ENCODE measurements at places on chromosomes 11 and 22.

GRCh38 chr22:39255449-39256185 lies 10.8 kb upstream of the PDGFB start:
- DNase-seq: no peak

DNA sequence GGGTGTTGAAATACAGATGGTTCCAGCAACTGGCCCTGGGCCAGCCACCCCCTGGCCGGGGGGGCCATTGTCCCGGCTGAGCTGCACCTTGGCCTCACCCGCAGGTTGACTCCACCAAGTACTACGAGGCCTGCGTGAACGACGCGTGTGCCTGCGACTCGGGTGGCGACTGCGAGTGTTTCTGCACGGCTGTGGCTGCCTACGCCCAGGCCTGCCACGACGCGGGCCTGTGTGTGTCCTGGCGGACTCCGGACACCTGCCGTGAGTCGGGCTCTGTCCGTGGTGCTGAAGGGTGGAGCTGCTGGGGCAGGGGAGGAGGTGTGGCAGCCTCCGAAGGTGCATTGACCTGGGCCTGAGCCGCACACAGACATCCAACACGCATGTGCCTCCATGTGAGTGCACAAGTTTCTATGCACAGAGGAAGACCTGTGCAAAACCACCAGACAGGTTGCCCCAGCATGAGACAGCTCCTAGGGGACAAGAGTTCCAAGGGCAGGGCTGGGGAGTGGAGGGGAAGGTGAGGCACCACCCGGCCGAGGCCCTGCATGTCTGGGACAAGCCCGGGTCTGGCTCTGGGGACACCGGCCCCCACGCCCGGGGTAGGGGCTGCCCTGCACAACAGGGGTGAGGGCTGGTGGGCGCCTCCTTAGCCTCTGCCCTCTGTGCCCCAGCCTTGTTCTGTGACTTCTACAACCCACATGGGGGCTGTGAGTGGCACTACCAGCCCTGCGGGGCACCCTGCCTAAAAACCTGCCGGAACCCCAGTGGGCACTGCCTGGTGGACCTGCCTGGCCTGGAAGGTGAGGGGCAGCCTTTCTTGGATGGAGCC lies 16.1 kb downstream of the MUC5B start:
- DNase-seq: no peak

- DNase-seq: no peak
These were observed 18.6 kb downstream of the GRAMD4 start for GRCh38 chr22:46638601-46639431.

DNA sequence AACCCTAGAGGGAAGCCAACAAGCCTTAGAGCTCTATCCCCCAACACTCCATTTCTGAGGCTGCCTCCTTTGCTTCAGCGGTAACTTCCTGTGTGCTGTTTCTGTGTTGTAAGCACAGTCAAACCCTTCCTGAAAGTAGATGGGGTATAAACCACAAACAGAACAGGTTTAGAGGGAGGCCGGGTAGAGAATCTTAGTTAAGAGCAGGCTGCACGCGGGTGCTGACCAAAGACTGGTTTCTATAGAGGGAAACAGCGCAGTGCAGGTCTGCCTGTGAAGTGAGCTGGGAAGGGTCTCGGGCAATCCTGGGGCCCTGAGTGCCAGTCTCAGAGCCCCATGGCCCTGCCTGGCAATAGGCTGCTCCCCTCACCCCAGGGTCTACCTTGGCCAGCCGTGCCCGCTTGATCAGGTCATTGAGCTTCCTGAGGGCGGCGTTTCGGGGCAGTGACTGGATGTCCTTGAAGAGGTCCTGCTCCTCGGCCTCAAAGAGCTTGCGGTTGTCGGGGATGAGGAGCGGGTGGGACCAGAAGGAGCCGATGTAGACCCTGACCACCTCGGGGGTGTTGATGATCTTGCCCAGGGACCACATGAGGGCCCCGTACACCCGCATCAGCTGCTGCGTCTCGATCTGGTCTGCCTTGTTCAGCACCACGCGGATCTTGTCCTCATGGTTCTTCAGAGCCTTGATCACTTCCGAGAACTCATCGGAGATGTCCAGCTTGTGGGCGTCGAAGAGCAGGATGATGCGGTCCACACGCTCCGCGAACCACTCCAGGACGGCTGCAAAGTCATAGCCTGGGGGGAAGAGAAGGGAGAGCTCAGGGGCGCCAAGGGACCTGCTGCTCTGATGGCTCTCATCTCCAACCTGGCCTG lies 15.3 kb upstream of the CDC42BPG start:
- no peak for DNase-seq

GRCh38 chr11:124707829-124708228 lies 31.9 kb upstream of the NRGN start:
- no peak for DNase-seq

GRCh38 chr11:36141196-36141953 lies 147.8 kb downstream of the COMMD9 start:
- no peak for DNase-seq

DNA sequence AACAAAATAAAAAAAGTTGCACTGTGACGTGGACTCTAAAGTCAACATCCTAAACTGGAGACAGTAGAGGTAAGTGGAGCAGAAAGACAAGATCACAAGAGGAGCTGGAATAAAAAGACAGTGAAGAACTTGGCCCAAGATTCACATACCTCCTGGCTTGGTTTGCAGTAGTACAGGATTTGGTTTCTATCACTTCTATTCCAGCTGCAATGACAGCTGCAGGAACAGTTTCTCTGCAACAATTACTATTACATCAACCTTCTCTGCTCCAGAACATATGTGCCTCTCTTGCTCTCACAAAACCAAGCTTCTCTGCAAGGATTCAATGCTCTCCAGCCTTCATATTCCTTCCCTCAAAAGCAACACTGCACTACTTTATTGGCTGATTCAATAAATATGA lies 7.8 kb upstream of the KDM2A start:
- DNase-seq: peak; percentile 16

DNA sequence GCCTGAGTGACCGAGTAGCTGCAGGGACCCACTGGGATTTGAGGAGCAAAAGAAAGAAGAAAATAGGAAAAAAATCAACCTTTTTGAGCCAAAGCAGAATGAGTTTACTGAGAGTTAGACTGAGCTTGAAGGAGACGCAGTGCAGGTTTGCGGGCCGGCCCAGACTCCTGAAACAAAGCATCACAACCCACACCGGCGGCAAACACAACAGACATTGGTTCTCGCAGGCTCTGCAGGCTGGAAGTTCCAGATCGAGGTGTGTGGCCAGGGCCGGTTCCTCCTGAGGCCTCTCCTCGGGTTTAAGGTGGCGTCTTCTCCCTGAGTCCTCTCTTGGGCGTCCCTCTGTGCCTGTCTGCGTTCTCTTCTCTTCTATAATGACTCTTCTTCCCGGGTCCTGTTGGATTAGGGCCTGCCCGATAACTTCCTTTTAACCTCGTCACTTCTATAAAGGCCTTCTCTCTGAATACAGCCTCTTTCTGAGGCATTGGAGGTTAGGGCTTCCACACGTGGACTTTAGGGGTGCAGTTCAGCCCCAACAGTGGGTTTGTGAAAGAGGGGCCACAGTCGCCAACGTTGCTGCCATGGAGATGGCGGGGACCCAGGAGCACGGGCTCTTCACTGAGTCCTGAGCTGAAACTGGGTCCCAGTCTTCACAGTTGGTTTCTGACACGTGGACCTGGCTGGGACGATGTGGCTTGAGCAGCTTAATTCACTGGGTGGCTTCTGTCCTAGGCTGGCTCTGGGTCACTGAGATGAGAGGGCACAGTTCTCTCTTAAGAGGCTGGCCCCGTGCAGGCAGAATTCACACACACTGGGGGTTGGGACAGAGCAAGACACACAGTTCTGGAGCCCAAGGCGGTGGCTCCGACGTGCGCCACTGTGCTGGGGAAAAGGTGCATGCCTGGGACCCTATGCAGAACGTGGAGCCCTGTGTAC lies 1047.7 kb downstream of the BRD1 start:
- DNase-seq: no peak

DNA sequence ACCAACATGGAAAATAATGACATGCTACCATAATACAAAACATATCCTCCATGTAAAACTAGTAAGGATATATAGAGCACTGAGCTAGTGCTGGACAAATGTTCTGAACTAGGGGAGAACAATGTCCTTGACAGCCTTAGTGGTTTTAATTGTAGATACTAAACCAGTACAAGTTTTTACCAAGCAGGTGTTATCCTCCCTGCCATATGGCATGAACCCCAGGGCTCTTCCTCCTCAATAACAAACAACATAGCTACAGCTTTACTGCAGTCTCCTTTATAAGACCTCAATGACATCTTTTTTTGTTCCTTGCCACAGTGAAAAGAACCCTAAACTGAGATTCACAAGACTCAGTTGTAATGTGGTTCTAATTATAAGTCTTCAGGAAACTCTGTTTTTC lies 70.2 kb upstream of the GDPD4 start:
- DNase-seq: no peak

- no peak for DNase-seq
These were observed 69.4 kb downstream of the FAM76B start for GRCh38 chr11:95720195-95720594.

- DNase-seq: no peak
These were observed 7.2 kb downstream of the GRK2 start for GRCh38 chr11:67273260-67273990.

GRCh38 chr22:23074451-23074850 lies 4.1 kb downstream of the GNAZ start:
- DNase-seq: no peak

DNA sequence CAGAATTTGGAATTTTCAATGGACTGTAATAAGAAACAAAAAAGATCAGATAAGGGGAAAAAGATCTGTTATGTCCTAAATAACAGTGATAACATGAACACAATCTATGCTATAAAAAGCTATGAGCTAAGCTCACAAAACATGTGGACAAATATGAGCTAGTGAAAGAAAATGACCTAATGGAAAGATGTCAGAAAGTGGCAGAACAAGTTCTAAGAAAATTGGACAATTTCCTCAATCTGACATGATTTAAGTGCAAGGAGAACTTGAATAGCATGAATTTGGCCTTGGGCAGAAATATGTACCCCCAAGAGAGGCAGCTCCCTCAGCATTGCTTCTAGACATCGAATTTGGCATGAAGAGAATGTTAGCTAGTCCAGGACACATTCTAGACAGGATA lies 212.0 kb upstream of the PGR start:
- no peak for DNase-seq

DNA sequence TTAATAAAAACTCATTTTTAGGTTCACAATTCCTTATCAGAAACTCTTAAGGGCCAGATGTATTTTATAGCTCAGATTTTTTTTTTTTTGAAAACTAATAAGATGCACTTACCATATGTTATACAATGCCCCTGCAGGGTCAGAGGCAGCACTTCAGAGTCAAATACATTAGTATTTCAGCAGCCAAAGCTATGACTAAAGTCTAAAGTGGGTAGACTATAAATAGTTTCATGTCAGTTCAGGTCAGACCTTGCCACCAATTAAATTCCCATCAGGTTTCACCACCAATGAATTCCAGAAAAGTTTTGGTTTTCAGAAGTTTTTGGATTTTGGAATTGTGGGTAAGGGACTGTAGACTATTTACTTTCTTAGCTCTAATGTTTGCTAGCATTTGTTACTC lies 75.9 kb downstream of the FAM83F start:
- DNase-seq: peak; percentile 60

DNA sequence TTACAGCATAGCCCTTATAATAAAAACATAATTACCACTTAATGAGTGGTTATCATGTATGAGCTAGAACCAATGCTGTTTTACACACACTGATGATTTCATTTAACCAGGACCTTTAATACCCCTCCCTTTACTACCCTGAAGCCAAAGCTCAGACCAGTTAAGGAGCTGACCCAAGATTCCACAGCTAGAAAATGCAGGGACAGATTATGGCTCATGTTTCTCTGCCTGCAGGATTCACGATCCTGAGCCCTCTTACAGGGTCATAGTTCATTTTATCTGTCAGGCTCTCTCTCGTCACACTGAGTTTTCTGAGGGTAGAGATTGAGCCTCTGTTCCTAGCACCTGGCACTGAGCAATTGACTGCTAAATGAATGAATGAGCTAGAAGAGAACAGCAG lies 27.4 kb downstream of the TUB start:
- no peak for DNase-seq

- peak; percentile 92 for DNase-seq
These were observed 621 bp downstream of the KCNC1 start for GRCh38 chr11:17734986-17735817.

GRCh38 chr11:18191376-18191775 lies 18.7 kb downstream of the MRGPRX4 start:
- no peak for DNase-seq

GRCh38 chr22:23884140-23884539 lies 10.0 kb upstream of the MIF start:
- no peak for DNase-seq

- no peak for DNase-seq
These were observed 125.3 kb upstream of the B3GAT1 start for GRCh38 chr11:134537296-134537695.

DNA sequence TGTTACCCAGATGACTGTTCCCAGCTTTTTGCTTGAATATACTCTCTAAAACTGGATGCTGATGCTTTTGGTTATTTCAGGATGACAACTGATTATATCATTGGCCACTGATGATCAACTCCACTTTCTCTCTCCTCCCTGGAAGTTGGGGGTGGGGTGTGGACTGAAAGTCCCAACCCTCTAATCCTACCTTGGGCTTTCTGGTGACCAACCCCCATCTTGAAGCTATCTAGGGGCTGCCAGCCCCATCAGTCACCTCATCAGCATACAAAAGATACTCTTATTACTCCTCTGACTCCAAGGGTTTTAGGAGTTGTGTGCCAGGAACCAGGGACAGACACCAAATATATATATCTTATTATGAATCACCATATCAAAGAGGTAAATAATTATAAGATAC lies 69.3 kb downstream of the SLC25A17 start:
- no peak for DNase-seq

DNA sequence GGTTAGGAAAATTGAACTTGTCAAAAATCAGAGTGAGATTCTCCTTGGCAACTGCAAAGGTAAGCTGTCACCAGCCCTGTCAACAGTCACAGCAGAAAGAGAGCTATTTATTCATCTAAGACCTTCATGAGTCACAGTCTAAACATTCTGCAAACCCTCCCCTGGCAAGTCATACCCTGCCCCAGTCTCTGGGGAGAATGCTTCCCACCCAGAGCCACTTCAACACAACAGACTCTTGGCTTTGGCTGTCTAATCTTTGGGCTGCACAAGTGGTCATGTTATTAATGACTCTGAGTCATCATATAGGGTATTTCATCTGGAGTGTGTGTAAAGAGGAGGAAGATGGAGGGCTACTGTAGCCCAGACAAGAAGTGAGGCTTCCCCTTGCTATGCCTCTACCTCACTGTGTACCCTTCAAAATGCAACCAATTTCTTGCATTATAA lies 153.4 kb downstream of the CCDC34 start:
- peak; percentile 80 for DNase-seq

GRCh38 chr11:77748266-77748665 lies 72.3 kb downstream of the RSF1 start:
- DNase-seq: no peak

- DNase-seq: no peak
These were observed 40.3 kb downstream of the BCL2L13 start for GRCh38 chr22:17678817-17679385.

Data from GM03348 (cell line).